ENCODE measurements at places on chromosomes 2 and 18.

DNA sequence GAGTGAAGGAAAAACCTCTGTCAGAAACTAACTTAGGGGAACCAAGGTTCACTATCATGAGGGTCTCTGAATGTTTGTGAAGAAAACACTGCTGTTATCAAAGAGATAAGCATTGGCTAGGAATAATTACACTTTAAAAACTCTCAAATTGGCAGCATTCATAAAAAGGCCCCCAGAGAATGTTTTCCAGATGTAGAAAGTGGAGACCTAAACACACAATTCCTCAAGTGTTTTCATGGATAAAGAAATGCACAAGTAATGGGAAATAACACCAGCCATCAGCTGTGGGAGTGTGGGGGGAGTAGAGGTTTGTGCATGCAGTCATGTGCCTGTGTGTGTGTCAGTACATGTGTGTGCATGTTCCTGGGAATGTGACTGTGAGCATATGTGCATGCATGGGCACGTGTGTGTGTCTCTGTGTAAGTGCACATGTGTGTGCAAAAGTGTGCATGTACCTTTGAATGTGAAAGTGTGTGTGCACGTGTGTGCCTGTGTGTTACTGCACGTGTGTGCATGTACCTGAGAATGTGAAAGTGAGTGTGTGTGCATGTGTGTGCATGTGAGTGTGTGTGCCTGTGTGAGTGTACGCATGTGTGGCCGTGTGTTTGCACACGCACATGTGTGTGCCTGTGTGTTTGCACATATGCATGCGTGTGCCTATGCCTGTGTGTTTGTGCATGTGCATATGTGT lies 854.3 kb upstream of the SALL3 start:
- no peak for DNase-seq

- no peak for DNase-seq
These were observed 986.3 kb upstream of the CELF4 start for GRCh38 chr18:38551881-38552280.

DNA sequence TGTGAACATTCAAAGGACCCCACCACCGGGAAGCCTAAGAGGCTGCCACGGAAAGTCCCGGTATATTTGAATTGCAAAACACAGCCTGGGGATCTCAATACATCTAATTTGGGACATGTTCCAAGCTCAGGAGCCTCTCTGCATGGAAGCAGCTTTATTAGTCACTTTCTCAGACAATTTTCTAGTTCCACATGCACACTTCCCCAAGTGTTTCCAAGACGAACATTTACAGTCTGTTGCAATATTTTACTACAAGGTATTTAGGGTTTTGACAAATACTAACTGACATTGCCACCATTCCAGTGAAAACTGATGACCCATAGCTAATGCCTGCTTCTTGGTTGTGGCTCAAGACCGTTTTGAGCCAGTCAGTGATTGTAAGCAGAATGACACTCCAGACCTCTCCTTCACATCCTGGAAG lies 145.3 kb downstream of the NCKAP5 start:
- DNase-seq, result no peak

- peak; percentile 56 for DNase-seq
These were observed 111.4 kb downstream of the THADA start for GRCh38 chr2:43484323-43484930.

GRCh38 chr2:222942561-222942960 lies 81.7 kb downstream of the ACSL3 start:
- DNase-seq, result no peak

- no peak for DNase-seq
These were observed 253.0 kb upstream of the FANCL start for GRCh38 chr2:58494071-58494501.

DNA sequence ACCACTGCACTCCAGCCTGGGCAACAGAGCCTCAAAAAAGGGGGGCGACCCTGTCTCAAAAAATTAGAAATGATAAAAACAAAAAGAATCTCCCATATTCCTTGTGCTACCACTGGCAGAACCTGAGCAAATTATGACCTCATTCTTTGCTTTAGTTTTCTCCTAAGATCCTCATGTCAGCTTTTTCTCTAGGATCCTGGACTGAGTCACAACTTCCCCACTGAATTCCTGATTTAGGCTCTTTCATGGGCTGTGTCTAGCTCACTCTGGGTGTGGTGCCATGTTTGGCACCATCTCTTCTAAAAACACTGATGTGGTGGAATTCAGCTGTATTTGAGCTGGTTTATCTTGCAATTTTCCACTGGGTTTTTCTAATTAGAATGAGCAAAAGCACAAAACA lies 37.1 kb downstream of the EXOC6B start:
- no peak for DNase-seq

DNA sequence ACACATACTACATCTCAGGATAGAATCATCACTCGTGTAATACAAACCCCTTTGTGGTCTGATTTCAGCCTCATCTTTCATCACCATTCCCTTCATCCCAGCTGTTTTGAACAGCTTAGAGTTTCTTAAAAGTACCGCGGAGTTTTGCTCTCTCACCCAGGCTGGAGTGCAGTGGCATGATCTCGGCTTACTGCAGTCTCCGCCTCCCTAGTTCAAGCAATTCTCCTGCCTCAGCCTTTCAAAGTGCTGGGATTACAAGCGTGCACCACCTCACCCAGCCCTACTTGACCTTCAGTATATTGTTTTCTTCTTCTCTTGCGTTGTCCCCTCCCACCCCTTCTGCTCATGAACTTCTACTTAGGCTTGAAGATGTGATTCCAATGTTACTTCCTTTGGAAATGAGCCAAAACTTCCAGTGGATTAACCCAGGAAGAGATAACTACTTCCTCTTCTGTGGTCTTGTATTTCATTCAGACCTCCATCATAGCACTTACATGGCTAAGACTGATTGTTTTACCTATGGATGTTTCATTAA lies 15.8 kb downstream of the ERLEC1 start:
- no peak for DNase-seq

GRCh38 chr2:120474486-120474885 lies 128.6 kb downstream of the INHBB start:
- DNase-seq, result no peak

GRCh38 chr18:72075040-72075439 lies 469.1 kb downstream of the CBLN2 start:
- no peak for DNase-seq

DNA sequence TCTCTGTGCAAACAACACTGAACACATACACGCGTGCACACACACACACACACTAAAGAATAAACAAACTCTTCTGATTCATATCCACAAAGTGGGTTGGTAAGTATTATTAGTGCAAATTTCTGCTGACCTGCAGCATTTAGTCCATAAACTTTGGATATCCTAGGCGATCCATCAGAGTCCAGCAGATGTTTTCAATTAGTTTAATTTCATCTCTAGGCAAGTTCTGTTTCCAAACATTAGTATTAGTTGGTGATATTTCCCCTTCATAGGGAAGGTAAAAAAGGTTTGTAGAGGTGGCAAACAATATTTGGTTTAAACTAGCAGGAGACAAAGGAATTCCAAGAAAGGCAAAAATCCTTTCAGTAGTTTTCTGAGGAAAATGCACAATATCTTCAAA lies 5.7 kb downstream of the DSEL start:
- DNase-seq, result no peak

DNA sequence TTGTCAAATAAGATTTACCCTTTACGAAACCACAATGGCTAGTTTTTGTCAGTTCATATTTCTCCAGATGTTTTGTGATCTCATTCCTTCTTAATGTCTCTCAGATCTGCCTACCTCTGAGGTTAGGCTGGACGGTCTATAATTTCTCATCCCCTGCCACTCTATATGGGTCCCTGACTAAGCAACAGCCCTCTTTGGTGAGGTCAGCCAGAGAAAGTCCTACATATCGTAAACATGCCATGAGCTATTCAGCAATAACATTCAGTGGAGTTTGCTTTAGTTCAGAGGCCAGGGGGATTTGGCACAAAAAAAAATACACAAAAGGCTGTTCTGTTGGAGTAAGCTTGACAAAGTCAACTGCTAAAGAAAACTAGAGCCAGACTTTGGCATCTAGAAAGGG lies 192.1 kb upstream of the NCKAP5 start:
- DNase-seq, result no peak

GRCh38 chr2:147430408-147430807 lies 414.4 kb upstream of the ACVR2A start:
- DNase-seq, result no peak

GRCh38 chr2:61210332-61210981 lies 48.5 kb downstream of the C2orf74 start:
- DNase-seq, result no peak

- DNase-seq, result no peak
These were observed 453.4 kb downstream of the TGIF1 start for GRCh38 chr18:3903337-3903736.

- DNase-seq, result no peak
These were observed 54.7 kb downstream of the DTNB start for GRCh38 chr2:25618676-25619075.

GRCh38 chr18:70636991-70637390 lies 348.1 kb downstream of the SOCS6 start:
- DNase-seq, result no peak

GRCh38 chr18:21448299-21448698 lies 152.2 kb downstream of the ESCO1 start:
- no peak for DNase-seq

- no peak for DNase-seq
These were observed 102.9 kb downstream of the BCL2 start for GRCh38 chr18:63216516-63217311.

DNA sequence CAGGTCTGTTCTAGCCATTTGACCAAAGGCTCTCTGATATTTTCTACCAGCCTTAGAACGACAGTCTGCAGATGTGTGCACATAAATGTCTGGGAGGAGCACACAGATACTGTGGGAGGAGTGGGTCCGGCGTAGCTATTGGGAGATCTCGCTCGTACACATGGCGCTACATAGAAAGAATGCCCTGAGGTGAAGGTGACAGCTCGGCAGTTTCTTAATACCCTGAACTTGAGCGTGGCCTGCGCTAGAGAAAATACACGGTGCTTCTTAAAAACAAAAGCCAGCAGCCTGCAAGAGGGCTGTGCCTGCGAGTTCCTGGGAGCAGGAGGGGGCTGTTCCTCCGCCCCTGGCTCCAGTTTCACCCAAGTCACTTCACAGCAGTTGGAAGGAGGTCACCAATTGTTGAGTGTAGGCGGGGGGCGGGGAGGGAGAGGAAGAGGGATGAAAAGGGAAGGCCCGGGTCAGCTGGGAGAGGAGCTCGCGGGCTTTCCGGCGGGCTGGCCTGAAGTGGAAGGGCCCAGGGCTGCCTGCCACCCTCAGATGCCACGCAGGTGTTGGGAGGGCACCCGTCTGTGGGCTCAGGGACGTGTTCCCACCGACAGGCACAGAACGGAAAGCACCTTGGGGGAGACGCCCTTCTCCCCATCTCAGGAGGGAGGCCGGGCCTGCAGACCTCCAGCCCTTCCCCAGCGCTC lies 124.7 kb upstream of the ZNF516 start:
- DNase-seq, result peak; percentile 47

DNA sequence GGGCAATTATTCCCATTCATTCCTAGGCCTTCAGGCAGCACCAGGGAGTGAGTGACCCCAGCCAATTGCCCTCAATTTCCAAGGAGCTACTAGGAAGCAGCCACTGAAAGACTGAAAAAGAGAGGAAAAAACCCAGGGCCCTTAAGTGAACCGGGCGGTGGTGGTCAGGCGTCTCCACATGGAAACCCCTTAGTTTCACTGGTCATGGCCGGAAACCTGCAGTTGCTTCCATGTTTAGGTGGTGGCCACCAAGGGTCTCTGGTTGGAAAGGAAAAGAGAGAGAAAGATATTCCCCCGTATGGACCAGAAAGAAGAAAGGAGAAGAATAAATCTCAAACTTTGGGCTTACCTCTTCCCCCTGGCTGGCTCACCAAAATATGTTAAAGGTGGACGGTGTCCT lies 64.9 kb downstream of the GALR1 start:
- DNase-seq, result no peak

GRCh38 chr18:8611916-8612576 lies 2.8 kb downstream of the RAB12 start:
- DNase-seq, result no peak

All from NCI-H1092 (cell line).